EH (cell line): ENCODE measurements at places on chromosomes 4 and X.
A peak's percentile ranks its signal among the peaks of the same experiment; 100 is the strongest.

- peak; percentile 5 for DNase-seq
Measured at GRCh38 chr4:123787512-123788080, 391.0 kb downstream of the SPRY1 start.

- peak; percentile 40 for DNase-seq
Measured at GRCh38 chr4:47639531-47639930, 154.5 kb downstream of the ATP10D start.

DNA sequence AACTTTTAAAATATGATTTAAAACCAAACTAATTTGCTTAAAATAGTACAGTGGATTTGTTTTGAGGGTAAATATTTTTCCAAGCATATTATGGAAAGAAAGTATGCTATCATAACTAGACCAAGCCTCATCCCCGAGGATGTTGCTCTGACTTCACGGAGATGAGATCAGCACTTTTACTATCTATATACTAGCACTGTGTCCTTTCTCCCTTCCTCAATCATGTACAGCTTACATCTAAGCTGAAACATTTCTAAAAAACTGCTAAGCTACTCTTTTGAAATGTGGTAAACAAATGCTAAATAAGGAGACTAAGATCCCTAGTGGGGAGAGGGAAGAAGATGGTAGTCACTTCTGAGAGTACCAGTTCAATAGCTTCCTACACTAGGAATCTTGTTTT lies 23.8 kb downstream of the AMMECR1 start:
- no peak for DNase-seq

GRCh38 chrX:39731330-39731667 lies 366.5 kb downstream of the BCOR start:
- no peak for DNase-seq

DNA sequence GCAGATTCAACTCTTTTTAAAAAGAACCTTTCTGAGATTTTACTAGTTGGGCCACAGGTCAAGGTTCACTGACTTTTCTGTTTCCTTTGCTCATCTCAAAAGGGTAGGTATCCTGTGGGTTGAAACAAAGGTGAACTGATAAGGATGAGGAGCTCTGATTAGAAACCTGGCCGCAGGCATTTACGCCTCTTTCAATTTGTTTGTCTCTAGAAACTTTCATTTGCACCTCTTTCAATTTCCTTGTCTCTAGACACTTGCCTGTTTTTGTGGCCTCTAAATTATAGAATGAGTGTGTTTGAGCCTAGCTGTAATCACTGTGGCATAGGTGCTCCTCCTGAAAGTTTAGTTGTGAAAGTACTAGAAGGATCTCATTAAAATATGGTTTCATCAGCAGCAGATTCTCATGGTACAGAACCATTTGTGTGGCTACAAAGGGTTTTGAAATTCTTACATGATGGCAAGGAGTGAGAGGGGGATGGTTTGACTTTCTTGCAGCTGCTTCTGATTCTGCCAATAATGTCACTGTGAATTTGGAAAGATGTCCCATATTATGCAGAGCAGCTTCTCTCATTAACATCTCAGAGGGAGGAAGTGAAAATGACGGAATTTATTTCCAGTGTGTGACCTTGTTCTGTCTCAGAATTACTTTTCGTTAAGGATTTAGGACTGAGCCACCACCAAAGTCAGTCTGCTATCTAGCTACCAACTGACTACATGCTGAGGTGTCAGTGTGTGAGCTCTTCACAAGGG lies 142.2 kb downstream of the SH2D1A start:
- no peak for DNase-seq

- peak; percentile 11 for DNase-seq
Measured at GRCh38 chr4:110020646-110021443, 108.2 kb downstream of the EGF start.

- no peak for DNase-seq
Measured at GRCh38 chrX:154731881-154732280, 19.0 kb downstream of the GAB3 start.

GRCh38 chrX:54063361-54063760 lies 19.1 kb upstream of the PHF8 start:
- peak; percentile 3 for DNase-seq

- no peak for DNase-seq
Measured at GRCh38 chr4:58941286-58941685, 1831.1 kb upstream of the IGFBP7 start.

DNA sequence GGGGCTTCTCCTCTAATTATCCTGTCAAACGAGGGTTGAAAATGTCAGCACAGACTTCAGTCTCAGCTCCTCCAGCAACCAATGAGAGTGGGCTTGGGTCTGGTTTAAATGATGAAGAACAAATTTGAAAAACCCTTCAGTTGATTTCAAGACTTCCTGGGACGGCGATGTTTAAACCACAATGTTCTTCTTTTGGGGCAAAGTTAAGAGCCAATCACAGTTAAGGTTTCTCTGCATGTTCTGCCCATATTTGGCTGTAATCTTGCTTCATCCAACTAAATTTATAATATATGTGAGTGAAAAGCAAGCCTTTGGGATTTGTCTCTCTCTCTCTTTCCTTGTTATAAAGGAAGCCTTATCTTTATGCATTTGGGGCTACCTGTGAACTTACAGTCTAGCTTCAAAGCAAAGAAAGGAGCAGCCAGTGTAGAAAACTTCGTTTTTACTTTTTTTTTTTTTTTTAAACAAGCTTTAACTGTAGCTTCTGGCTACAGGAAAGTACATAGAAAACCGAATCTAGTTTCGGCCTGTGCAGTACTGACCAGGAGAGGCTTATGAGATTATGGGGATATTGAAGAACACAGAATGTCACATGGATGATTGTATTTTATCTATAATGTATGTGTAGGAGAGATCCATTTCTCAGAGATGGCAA lies 46.8 kb upstream of the FAM9C start:
- DNase-seq: no peak

DNA sequence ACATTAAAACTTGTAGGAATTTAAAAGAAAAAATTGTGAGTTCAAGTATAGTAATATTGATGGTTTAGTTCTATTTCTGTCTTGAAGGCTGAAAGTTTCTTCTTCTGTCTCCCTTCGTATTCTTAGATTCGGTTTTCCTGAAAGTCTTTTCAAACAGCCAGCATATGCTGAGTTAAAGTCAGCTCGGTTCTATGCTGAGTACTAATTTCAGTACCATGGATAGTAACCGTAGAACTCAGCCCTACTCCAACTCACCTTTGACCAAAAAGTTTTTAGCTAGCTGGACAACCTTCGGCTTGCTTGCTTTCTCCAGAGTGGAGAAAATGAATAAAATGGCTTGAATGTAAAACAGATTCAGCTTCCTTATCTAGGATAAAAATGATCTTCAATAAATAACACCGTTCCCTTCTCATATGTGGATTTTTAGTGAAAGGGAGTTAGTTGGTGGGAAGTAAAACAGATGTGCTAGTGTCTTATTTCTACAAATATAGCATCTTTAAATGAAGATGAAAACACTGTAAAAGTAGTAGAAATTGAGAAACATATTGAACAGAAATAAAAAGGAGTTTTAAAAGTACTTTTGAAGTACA lies 5.2 kb downstream of the POU4F2 start:
- peak; percentile 39 for DNase-seq

DNA sequence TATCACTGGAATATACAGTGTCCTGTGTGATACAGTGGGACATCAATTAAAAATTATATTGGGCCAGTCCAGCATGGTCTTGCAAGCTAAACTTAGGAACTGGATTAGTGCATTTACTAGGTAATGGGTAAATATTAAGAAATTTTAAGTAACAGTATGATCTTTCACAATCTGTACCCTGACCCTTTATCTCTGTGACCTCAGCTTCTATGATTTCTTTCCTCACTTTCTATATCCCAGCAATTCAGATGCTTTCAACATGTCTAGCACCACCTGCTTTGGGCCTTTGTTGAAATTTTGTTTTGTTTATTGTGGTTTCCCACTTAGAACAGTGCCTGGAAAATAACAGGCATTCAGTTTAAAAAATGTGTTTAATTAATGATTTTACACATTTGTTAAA lies 2295.4 kb downstream of the ARAP2 start:
- no peak for DNase-seq
